ENCODE measurements at places on chromosomes 3 and 15.

GRCh38 chr3:851098-851790, 241.6 kb upstream of the CNTN6 start:
- DNase-seq = peak; percentile 22

DNA sequence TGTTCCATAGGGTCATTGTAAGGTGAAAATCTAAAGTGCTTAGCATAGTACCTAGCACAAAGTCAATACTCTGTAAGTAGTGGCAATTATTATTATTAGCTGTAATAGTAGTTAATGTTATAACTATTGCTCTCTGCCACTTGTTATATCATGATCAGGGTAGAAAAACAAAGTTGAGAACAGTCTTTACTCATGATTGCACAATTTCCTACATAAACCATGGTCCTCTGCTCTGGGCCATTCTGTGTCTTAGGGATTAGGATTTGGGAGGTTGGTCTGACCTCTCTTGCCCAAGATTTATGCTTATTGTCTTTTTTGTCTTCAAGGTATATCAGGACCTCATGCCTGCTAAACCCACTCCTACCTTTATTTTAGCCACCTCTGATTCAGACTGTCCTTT, 4.3 kb upstream of the LRRC58 start:
- no peak for DNase-seq

- no peak for DNase-seq
Measured at GRCh38 chr15:98728082-98728810, 79.9 kb downstream of the IGF1R start.

- DNase-seq = no peak
Measured at GRCh38 chr15:78220713-78221112, 13.7 kb downstream of the ACSBG1 start.

DNA sequence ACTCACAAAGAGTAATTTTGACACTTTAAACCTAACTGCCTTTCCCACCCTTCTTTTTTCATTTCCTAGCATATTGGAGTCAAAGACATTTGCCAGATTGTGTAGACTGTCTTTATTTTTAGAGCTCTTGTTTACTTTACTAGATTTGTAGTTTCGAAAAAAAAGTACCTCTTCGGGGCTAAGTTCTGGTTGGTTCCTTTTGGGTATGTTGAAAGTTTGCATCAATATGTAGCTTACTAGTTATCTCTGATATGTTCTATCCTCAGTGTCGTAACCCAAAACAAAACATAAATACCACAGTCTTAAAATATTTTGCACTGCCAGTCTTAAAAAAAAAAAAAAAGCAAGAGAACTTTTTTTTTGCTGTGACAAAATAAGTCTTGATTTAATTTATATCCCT, 52.2 kb downstream of the REC114 start:
- DNase-seq = no peak

DNA sequence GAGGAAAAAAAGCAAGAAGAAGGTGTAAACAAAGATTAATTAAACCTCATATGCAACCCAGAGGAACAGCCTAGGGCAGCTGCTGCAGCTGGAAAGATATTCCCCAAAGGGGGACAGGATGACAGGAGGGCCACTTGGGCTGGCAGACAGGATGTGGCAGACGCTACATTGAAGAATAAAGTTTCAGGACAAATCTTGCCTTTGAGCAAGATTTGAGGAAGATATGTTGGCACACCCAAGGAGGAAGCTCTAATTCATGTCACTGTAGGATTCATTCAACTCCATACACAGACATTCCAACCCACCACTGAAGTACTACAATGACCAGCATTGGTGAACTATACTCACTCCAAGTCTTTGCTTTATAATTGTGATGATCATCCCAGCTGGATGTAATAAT, 504.0 kb downstream of the SHQ1 start:
- no peak for DNase-seq

GRCh38 chr3:98769448-98769847, 6.3 kb downstream of the ST3GAL6 start:
- DNase-seq = no peak

DNA sequence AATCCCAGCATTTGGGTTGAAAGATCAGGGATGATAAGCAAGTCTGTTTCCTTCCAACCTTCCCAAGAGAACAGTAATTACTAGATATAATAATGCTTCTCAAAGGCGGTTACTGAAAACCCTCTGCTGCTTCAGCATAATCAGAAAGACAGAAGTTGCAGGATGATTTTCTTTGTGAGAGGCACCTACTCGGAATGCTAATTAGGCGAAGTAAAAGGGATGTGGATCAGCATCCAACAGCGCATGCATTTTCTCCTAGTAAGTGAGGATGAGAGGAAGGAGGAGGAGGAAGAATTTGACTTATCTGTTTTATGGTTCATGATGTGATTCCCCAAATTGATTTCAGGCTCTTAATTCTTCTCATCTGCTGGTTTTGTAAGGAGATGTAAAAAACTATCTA, 118.0 kb downstream of the CACNA2D3 start:
- no peak for DNase-seq

DNA sequence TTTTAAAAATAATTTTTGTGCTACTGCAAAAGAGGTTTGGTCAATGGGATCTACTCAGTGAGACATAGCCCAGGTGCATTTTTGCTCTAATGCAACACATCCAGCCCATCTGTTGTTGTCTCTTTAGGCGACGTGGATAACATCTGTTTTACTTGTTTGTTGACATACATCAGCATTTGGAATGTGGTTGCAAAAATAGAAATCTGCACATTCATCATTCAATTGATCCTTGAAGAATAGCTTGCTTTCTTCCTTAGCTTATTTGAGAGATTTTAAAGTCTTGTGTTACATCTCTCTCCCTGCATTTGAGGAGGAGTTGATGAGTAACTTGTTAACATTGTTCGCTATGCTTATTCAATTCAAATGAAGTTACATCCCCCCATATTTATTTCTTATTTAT, 1202.3 kb downstream of the NSUN3 start:
- peak; percentile 30 for DNase-seq

GRCh38 chr3:30502051-30502741, 104.2 kb upstream of the TGFBR2 start:
- DNase-seq = no peak

GRCh38 chr3:107263269-107264021, 113.8 kb upstream of the CCDC54 start:
- no peak for DNase-seq

Data from T47D (cell line).